Stimulated activated CD4-positive, alpha-beta T cell treated with anti-CD3 and anti-CD28 coated beads, Interleukin-2, amount 100 ng/mL, for 4 hours (primary cell): ENCODE measurements at places on chromosomes 11 and 22.

DNA sequence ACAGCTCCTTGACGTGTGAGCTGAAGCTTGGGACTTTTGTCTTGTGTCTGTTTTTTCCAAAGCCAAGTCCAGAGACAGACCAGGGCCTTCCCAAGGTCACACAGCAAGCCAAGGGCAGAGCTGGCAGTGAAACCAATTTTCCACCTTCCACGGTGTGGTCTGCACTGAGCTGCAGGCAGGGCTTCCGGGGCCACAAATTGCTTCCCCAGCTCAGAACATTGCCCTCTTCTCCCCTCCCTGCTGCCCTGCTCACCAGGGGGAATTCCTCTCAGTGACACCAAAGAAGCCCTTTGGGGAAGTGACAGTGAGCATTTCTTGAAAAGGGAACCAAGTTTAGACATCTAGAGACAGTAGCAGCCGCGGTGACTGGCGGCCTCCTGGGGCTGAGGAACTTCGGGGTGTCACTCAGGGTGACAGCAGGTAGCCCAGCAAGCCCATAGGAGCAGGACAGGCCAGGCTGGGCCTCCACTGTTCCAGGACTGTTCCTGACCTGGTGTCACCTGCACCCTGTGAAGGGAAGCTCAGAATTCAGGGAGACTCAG is 9.2 kb downstream of the FXYD2 start:
- DNase-seq: peak; percentile 67

DNA sequence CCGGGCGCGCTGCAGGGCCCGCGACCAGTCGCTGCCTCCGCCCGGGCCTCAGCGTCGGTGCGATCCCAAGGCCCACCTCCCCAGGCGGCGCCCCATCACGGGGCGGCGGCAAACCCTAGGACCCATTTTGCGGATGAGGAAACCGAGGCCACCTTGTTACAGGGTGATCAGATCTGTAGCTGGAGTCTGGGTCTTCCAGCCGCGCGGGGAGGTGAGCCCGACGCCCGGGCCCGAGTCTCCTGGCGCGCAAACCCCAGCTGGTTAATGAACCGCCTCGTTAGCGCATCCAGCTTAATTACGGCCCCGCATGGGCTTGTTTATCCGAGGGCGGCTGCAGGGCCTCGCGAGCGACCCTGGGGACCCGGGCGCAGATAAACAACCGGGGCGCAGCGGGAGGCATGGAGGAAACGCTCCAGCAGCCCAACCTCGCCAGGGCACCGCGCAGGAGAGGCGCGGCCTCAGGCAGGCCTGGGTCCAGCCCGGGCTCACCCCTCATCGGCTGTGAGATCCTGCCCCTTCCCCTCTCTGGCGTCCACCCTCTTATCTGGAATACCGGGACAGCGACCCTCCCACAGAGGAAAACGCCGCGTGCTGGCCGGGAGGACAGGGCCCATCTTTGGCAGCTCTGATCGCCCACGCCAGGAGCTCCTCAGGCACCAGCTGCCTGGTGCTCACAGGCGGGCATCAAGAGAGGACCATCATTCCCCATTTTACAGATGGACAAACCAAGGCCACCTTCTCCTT is 14.7 kb downstream of the OTUB1 start:
- no peak for DNase-seq

GRCh38 chr11:8101421-8101820 is 20.4 kb downstream of the TUB start:
- DNase-seq: no peak

DNA sequence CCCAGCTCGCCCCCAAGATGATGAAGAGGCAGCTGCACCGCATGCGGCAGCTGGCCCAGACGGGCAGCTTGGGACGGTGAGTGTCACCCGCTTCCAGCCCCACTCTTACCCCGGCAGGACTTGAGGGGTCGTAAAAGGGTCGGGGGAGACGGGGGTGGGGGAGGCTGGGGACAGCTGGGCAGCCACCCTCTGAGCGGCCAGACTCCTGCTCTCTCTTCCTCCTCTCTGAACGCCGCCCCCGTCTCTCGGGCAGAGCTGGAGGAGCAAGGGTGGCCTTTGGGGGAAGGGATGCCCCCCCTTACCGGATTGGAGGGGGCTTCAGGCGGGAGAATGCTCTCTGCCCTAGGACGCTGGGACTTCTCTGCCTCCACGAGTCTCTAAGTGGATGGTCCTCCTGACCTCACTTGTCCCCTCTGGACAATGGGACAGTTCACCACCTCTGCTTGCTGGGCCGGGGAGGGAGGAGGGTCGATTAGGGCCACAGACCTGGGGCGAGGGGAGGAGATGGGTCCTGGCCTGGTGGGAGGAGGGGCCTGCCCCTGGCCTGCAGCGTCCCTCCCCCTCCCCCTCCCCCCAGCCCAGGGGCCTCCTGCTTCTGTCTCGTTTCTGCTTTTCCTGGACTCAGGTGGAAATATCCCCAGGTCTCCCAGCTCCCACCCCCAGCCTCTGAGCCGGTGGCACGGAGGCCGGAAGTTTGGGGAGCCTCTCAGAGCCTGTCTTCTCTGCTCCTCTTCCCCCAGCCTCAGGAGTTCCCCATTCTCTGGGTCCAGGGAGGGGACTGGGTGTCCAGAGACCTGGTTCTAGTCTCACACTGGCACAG is 512 bp downstream of the SH3BP1 start:
- DNase-seq: no peak

DNA sequence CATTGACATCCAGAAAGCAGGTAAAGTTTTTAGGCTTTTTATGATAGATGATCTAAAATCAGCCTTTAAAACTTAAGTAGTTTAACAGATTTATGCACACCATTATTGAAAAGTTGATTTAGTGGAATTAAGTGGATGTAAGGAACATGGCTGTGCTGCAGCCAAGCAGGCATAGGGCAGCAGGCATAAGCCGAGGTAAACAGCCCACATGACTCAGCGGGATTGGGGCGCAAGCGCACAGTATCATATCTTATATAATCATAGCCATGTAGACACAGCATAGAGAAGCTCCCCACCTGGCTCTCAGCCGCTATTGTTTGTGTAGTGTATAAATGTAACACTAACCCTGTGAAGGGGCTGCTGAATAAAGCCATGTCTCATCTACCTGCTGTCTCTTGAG is 157.5 kb downstream of the WNT11 start:
- DNase-seq: no peak

- DNase-seq: no peak
Observed at GRCh38 chr11:67627441-67627811, 2.3 kb downstream of the NUDT8 start.

DNA sequence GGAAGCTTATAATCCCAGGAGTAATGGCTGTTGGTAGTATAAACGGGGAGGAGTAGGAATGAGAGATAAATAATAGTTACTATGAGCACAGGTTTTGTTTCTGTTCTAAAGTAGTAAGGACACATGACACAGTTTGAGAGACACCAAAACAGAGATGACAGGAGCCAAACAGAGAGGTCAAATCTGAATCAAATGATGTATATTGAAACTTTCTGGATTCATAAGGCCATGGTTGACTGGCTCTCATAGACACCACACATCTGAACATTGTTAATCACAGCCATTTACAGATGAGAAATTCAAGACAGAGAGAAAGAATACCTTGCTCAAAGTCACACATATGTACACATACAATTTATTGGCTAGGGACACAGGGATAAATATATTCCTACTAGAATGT is 63.4 kb upstream of the UCP3 start:
- no peak for DNase-seq

DNA sequence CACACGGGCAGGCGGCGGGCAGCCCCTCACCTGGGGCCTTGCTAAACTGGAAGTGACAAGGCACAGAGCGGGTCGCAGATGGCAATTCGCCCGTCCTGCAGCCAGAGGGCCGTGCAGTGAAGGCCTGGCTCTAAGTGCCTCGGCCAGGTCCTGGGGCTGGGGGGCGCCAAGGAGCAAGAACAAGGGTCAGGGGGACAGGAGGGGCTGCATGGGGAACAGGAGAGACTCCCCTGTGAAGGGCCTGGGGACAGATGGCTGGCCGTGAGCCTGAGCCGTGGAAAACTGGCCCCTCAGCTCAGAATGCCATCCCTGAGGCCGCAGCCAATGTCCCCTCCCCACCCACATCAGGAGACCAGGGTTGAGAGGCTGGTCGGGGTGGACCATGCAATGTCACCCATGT is 60.0 kb downstream of the RTL6 start:
- no peak for DNase-seq

- DNase-seq: no peak
Observed at GRCh38 chr11:118640332-118641154, 33.1 kb downstream of the PHLDB1 start.

DNA sequence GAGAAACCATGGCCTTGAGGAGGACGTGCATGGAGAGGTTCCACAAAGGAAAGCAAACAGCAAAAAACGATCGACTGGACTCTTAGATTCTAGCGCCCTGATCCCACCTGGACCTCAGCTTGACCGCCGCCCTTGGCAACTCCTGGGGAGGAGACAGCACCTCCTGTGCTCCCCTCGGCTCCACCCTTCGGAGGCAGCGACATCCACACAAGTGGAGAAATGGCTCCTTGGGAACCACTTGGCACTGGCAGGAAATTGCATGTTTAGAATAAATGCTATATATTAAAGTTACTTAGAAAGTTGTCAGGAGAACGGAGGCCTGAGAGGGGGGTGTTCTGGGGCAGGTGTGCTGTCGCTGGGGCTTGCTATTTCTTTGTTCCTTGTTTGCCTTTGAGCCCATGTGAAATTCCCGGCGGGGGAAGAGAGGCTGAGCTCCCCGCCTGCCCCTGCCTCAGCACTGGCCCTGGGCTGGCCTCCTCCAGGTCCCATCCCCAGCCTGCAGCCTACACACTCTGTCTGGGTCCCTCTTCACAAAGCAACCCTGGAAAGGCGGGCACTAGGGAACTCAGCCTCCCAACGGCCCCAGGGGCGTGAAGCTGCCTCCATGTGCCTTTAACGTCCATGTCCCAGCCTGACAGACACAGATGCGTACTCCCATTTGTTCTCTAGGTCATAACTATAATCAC is 395.3 kb downstream of the BRD1 start:
- DNase-seq: no peak

GRCh38 chr22:41350087-41350486 is 31.7 kb upstream of the TEF start:
- DNase-seq: no peak

DNA sequence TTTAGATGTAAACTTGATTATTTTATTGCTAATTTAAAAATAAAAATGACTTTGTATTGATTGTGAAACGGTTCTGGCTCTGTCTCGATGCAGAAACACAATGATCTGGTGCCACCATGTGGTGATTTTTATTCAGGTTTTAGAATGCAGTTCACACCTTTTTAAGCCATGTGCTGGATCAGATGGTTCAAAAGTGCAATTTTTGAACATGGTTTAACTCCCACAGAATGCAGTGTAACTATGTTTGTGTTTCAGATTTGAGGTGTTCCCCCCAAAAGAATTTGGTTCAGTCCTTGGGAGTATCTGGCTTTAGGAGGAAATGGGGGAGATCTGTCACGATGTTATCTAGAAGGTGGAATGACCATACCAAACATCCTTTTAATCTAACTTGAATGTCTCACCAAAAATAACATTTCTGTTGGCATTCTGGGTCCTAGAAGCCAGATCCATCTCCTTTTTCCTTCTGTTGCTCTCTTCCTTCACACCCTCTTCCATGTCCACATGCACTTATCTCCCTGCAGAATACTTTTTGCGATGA is 7.9 kb downstream of the MRPL16 start:
- DNase-seq: peak; percentile 31

- no peak for DNase-seq
Observed at GRCh38 chr11:3710485-3711259, 39.5 kb upstream of the CHRNA10 start.

DNA sequence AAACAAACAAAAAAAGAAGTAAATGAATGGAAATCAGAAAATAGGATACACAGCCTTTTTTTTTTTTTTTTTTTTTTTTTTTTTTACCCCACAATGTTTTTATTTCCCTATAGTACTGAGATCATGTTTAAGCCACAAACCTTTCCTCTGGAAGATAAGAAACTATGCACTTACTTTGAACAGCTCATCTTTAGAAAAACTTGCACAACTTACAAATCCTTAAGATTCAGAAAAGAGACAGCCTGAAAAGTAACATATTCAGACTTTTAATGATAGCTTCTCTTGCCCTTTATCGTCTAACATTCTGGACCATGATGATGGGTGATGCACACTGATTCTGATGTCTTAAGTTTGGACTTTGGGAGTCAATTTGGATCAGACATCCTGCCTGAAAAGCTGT is 80.3 kb downstream of the TNRC6B start:
- DNase-seq: no peak
